ENCODE measurements at places on chromosomes 4 and X.

DNA sequence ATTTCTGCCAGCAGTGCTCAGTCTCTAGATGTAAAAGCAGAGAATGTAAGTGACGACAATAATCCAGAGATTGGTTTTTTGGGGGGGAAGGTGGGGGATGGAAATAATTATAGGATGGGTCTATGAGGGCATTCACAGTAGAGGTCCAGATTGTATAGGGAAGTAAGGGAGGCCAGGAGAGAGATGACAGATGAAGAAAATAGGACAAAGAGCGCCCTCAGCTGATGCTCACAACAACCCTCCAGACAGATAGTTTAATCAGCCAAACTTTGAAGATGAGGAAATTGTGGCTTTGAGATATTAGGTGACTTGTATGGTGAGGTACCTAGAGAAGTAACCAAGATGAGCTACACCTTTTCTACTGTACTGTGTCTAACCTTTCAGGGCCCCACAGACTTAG is 137.9 kb downstream of the MAGEB17 start:
- no peak for DNase-seq

DNA sequence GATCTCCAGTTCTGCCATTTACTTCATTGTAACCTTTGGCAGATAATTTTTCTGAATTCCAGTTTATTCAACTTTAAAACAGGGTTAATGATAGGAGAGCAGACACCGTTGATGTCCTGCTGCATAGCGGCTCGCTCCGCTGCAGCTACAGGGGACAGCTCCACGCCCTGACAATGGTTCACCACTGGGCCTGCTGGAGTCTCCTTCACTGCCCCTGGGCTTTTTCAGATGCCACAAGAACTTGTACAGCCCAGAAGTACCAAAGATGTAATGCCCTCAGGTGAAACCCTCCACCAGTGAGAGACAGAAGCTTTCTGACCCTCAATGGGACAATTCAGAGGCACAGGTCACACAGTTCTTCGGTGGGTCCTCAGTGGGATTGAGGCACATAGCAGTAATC is 22.7 kb upstream of the SEPTIN11 start:
- no peak for DNase-seq

- peak; percentile 16 for DNase-seq
Observed at GRCh38 chrX:108516184-108516583, 76.5 kb downstream of the COL4A5 start.

DNA sequence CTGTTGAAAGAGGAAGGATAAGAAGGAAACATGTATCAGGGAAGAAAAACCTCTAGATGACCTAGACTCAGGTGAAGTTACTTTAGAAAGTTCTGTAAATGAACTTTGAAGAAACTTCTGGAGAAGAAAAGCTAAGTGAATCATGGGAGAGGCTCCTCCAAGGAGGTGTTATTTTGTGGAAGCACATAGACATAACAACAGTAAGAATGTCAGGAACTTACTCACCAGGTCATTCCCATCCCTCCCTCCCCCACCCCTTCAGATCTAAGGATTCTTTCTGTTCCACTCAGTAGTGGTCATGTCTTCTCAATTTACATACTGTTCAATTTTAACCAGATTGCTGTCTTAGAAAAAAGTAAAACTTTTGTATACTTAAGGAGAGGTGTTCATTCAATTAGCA is 310.5 kb upstream of the DDX53 start:
- DNase-seq = peak; percentile 15

- DNase-seq = no peak
Observed at GRCh38 chr4:91914176-91914804, 389.5 kb upstream of the GRID2 start.

DNA sequence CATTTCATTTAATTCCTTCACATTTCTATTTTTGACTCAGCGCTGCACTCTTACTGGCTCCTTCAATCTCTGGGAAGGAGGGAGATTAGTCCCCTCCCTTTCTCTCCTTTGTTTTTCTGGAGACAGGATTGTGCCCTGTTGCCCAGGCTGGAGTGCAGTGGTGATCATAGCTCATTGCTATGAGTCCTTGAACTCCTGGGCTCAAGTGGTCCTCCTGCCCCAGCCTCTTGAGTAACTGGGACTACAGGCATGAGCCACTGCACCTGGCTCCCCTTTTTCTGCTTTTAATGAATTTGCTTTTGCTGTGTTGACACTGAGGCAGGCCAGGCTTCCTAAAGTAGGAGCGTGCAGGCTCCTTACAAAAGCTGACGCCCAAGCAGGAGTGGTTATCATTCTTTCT is 10.5 kb downstream of the TBC1D14 start:
- DNase-seq = no peak

Data from fibroblast of skin of right quadriceps (primary cell).